ENCODE measurements at places on chromosomes 5 and 9.
A peak's percentile ranks its signal among the peaks of the same experiment; 100 is the strongest.

GRCh38 chr9:10387282-10387681, 225.5 kb downstream of the PTPRD start:
- H3K4me1 ChIP-seq = no peaks in the 10 kb centered on the region
- H3K27ac ChIP-seq = no peak overlapping the region
- H3K4me3 ChIP-seq = no peak overlapping the region
- DNase-seq = no peak
- H3K27me3 ChIP-seq = no peaks in the 10 kb centered on the region
- no peaks in the 10 kb centered on the region for H3K36me3 ChIP-seq

GRCh38 chr9:77514886-77515711, 133.0 kb downstream of the GNA14 start:
- no peak for DNase-seq
- H3K36me3 ChIP-seq = no peaks in the 10 kb centered on the region

DNA sequence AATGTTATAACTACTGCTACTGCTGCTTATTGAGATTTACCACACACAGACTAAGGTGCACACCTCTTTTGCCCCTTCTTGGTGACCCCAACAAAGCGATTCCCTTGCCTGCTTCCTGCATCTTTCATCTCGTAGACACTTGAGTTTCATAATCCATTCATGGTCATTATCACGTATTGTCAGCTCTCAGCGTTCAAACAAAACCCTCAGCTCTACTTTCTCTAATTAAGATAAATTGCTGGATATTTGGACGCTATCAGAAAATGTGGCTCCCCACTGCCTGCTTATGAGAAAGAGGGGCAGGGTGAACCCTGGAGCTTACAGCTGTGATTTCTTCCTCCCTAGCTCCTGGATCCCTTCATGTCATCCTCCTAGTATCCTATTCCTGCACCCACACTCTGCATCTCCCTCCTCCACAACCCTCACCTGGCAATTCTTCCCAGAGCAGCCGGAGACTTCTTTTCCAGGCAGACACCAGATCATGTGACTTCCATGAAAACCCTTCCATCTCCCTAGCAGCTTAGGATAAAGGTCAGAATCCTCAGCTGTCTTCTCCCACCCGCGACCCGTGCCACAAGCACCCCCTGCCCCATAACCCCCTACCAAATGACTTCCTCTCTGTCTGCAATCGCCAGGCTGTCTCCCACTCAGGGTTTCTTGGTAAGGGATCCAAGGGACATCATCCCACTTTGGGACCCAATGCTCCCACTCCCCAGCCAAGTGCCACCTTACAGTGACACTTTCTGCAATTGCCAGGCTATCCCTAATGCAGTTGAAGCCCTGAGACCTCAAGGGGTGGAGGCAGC, 146.5 kb downstream of the NSG2 start:
- H3K36me3 ChIP-seq = no peaks in the 10 kb centered on the region
- H3K27ac ChIP-seq = no peak overlapping the region
- H3K4me3 ChIP-seq = no peak overlapping the region

DNA sequence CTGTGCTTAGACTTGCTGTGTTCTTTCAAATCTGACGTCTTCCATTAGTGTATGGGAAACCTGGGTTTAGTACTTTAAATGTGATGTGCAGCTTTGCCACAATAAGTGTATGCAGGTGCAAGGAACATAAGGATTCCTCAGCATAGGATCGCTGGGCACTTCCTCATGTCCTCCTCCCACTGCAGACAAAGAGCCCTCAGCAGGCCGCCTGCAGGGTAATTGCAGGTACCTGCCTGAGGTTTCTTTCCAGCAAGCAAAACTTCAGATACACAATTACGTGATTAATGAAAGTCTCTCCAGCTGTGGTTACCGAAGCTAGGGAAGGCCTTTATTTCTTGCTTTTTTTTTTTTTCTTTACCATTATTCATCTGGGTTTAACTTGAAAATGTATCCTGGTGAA, 233.1 kb downstream of the RFK start:
- no peak for DNase-seq
- H3K36me3 ChIP-seq = peaks cover 4% of the 10 kb centered on the region
- no peaks in the 10 kb centered on the region for H3K27me3 ChIP-seq
- peaks cover 4% of the 10 kb centered on the region for H3K4me1 ChIP-seq
- no peak overlapping the region for H3K4me3 ChIP-seq
- no peak overlapping the region for H3K27ac ChIP-seq

GRCh38 chr9:133347515-133347984, 381 bp downstream of the MED22 start:
- H3K27ac ChIP-seq = peak overlapping the region; percentile 94
- DNase-seq = peak; percentile 52
- no peaks in the 10 kb centered on the region for H3K36me3 ChIP-seq
- no peaks in the 10 kb centered on the region for H3K27me3 ChIP-seq

DNA sequence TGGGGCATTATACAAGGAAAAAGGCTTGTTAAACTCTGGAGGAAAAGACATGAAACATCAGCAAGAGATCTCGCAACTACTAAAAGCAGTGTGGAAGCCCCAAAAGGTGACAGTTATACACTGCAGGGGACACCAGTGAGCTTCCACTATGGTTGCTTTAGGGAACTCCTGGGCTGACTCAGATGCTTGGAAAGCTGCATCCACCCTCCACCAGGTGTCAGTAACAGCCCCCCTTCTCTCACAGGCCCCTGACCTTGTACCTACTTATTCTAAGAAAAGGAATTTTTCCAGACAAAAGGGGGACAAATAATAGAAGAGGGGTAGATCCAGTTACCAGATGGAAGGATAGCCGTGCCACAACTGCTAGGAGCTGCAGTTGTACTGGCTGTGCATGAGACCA, 154.4 kb upstream of the COX7C start:
- no peaks in the 10 kb centered on the region for H3K36me3 ChIP-seq
- no peaks in the 10 kb centered on the region for H3K4me1 ChIP-seq
- no peak overlapping the region for H3K4me3 ChIP-seq
- no peaks in the 10 kb centered on the region for H3K27me3 ChIP-seq
- DNase-seq = no peak

DNA sequence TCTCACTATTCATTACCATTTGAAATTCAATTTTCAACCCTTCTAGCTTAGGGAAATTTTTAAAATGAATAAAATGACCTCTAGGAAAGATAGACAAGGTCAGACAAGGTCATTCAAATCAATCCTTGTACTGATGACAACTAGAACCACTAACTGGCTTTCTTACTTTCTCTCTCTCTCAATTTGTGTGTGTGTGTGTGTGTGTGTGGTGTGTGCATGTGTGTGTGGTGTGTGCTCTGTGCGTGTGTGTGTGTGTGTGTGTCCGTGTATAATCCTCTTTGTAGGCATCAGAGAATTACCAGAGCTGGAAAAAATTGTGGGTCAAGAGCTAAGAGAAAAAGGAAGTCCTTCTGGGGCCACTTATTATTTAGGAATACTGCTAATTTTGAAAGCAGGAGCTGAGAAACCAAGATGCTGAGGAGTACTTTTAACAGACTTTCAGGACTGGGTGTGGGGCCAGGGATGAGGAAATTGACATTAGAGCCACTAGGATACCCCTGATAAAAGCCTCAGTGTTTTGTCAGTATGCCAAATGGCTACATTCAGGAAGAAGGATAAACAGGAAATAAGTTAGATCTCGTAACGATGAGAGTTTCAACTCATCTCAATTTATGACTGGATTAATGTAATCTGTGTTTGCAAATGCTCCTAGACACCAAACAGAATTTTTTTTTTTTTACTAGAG, 723.3 kb downstream of the CETN3 start:
- no peaks in the 10 kb centered on the region for H3K27me3 ChIP-seq
- H3K4me1 ChIP-seq = no peaks in the 10 kb centered on the region
- no peak for DNase-seq
- no peak overlapping the region for H3K4me3 ChIP-seq

DNA sequence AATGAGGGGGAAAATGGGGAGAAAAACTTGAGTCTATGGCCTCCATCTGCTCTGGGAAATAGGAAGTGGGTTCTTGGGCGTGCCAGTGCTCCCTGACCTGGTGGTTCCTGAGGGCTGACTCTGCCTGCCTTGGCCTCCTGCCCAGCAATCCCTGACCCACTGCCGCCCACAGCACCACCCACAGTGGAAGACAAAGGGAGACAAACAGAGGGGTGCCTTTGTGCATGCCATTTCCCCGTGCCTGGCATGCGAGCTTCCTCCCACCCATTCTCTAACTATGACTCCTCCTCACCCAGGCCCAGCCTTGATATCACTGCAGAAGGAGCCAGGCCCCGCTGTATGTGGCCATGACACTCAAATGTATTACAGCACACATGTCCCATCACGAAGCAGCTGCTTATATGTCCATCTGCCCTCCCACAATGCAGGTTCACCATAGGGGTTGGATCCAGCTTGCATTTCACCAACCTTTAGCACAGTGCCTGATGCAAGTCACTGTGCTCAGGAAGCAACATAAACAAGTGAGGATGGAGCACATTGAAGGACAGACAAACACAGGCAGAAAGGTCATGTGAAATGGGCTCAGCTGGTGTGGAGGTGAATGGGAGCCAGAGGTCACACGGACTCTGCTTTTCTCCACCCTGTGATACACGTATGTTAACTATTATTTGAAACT, 84.4 kb downstream of the ADRB2 start:
- no peak overlapping the region for H3K4me3 ChIP-seq
- H3K4me1 ChIP-seq = no peaks in the 10 kb centered on the region
- H3K27me3 ChIP-seq = no peaks in the 10 kb centered on the region
- no peak overlapping the region for H3K27ac ChIP-seq
- H3K36me3 ChIP-seq = no peaks in the 10 kb centered on the region

DNA sequence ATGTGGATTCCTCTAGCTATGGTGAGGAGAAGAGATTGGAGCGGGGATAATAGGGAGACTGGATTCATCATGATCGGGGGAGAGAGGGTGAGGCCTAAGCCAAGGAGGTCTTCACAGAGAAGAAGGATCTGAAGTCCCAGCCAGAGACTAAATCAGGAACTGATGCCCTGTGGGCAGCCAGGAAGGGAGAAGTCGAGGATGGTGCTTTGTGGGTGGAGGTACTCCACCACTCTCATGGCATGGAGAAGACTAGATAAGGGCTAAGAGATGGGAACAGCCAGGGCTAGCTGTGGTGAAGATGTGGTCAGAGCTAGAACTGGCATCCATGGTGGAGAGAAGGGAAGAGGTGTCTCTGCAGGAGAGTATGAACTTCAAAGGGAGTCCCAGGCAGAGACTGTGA, 3.0 kb upstream of the RGS14 start:
- H3K4me3 ChIP-seq = no peak overlapping the region
- H3K27ac ChIP-seq = no peak overlapping the region
- no peak for DNase-seq

- peaks cover 9% of the 10 kb centered on the region for H3K4me1 ChIP-seq
- no peak overlapping the region for H3K27ac ChIP-seq
- no peaks in the 10 kb centered on the region for H3K27me3 ChIP-seq
Observed at GRCh38 chr9:95088421-95089161, 228.9 kb downstream of the FANCC start.

- peaks cover 3% of the 10 kb centered on the region for H3K27me3 ChIP-seq
- H3K4me1 ChIP-seq = no peaks in the 10 kb centered on the region
- DNase-seq = no peak
- H3K27ac ChIP-seq = no peak overlapping the region
- no peaks in the 10 kb centered on the region for H3K36me3 ChIP-seq
Observed at GRCh38 chr5:66494437-66494836, 101.8 kb upstream of the MAST4 start.
